ENCODE measurements at places on chromosomes 6 and 20.

DNA sequence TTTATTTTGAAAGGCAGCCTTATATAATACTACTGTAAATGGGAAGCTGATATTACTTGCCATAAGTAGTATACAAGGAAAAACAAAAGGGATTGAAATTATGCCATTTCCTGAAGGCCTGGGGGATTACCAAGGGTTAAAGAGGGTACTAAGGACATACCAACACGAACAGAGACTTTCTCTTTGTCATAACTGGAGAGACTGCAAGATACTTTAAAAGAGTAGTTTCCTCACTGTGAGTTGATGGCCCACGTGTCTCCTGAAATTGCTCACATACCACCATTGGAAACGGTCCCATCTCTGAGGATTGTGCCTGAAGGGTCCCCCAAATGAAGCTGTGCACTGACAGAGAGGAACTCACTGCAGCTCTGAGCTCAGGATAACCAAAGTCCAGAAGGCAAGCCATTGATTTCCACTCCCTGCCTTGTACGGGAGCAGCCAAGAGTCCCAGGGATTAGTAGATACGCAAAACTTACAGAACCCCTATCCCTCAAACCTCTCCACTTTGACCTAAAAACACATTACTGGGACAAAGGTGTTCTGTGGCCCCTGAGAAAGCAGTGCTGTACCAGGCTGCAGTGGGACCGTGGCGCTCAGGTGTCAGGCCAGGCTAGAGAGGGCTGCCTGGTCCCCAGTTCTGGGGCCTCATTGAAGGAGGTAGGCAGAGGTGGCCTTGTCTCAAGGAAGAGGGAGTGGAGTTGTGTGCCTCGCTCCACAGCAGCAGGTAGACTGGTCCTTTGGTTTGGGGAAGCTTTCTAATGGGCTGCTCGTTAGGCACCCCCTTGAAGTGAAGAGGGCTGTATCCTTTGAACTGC lies 15.2 kb downstream of the PSMG4 start:
- no peak for DNase-seq

DNA sequence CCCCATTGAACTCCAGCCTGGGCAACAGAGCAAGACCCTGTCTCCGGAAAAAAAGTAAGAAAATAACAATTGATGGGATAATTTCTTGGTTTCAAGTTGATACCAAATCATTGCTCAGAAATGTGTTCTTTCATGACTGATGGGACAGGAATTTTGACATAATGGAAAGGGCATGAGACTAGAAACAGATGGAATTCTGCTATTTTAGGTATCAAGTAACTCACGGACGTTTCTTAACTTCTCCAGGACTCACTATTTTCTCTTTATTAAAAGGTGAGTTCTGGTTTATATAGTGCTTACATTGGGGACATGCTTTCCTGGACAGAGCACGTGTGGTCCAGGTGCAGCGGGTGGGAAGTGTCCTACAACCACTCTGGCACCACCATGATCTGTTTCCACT lies 6.0 kb upstream of the DSP start:
- DNase-seq, result no peak

GRCh38 chr6:112269114-112269513 lies 14.7 kb upstream of the LAMA4 start:
- DNase-seq, result no peak

GRCh38 chr6:167548451-167548850 lies 223.6 kb downstream of the TTLL2 start:
- no peak for DNase-seq

DNA sequence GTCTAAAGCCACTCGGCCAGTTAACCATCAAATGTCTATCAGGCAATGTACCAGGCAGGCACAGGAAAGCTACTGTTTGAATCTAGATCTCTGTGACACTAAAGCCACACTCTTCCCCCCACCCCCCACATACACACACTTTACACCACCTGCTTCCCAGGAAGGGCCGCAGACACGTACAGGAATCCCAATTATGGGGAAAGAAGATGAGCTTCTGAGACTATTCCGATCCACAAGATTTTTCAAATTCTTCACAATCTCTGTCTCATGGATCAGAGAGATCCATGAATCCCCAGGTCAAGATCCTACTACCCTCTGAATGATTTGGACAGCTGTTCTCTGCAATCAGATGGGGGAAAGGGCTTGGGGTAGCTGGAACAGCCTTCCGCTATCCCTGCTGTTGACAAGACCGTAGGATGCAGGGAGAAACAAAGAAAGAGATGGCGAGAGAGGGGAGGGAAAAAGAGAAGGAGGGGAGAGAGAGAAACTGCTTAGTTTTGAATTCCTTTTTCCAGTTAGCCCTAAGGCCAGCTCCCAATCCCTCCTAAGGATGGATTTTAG lies 25.4 kb upstream of the RIMS4 start:
- no peak for DNase-seq

- no peak for DNase-seq
These were observed 44.6 kb downstream of the RIN2 start for GRCh38 chr20:19802492-19803158.

DNA sequence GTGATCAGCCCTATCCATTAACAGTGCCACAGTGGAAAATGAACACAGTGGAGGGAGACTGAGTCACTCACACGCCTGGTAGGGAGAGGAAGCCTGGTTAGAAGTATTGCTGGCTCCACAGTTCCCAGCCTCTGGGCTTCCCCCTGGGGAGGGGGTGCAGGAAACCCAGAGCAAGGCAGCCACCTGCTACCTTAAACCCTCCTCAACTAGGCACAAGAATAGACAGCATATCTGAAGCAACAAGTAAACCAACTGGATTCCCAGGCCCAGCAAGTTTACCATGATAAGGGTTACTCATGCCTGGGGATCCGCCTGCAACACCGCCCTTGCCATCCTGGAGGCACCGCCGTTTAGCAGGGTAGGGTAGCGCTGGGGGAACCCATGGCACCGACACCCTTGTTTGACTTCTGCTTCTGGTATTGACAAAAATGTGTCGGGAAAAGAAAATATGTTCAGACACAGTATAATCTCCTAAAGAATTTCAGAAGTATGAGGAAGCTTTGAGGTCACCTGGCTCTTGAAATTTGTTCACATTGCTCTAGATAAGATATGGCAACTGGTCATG lies 38.3 kb downstream of the SLC22A23 start:
- DNase-seq, result no peak

DNA sequence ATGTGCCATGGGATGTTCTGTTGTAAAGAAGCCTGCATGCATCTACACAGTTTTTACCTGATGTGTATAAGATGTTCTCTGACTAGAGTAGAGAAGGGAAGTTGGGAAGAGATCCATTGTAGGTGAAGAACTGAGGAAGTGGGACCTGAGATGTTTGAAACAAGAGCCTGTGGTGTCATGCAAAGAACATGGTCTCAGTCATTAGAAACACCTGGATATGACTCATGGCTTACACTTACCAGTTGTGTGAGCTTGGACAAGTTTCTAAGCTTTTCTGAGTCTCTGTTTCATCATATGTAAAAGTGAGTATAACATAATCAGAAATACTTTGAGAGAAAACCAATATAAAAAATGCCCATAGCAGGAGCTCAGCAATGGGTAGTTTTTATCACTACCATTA lies 51.9 kb upstream of the SEC63 start:
- DNase-seq, result no peak

- DNase-seq, result no peak
These were observed 148.5 kb downstream of the LY86 start for GRCh38 chr6:6736791-6737654.

Data from stimulated activated CD8-positive, alpha-beta memory T cell treated with anti-CD3 and anti-CD28 coated beads, Interleukin-15, amount 100 ng/mL, for 4 hours (primary cell).